ENCODE measurements at places on chromosomes 12 and 14. TPM values are rescaled to one million over a fixed set of nuclear protein-coding genes. Genes with fewer than 3 reads are reported as not detected.

- no peak for DNase-seq
These were observed 182.3 kb downstream of the RASSF9 start for GRCh38 chr12:85653731-85654455.

DNA sequence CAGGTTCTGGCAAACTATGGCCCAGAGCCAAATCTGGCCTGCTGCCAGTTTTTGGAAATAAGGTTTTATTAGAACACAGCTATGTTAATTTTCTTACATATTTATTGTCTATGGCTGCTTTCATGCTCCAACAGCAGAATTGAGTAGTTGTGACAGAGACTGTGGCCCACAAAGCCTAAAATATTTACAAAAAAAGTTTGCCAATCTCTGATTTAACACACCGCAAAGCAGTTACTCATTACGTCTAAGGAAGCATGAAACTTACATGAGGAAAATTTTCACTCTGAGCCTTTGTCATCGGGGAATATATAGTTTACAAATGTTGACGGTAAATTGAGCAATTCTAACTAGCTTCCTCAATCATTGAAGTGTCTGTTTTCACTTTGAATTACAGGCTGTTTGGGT lies 96.5 kb downstream of the UNC79 start:
- no peak for DNase-seq

DNA sequence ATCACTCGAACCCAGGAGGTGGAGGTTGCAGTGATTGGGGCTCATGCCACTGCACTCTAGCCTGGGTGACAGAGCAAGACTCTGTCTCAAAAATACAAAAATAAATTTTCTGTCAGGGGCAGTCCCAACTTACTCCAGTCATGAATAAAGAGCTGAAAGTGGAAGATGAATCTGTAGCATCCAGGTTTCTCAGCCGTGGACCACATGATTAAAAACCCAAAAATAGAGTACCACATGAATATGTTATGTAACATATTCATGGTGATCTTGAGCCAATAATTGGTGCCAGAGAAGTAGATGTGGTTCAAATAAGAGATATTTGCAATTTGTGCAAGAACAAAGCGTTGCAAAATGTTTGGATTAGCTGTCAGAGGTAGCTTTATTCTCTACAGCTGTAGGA lies 23.1 kb downstream of the SPIC start:
- DNase-seq = no peak

DNA sequence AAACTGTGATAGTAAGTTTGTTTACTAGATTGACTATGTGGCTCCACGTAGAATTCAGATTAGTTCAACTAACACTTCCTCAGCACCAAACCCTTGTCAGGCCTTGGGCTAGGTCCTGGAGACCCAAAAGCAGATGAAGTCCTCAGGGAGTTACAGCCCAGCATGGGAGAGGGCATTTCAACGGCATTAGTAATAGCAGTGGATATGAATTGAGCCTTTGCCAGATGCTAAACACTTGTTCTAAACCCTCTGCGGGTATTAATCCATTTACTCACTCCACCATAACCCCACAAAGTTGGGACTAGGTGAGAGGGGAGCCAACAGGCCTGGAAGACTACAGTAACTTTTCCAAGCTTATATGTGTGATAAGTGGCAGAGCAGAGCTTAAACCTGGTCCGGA lies 714.6 kb downstream of the DIO2 start:
- no peak for DNase-seq

GRCh38 chr14:38547961-38548490 lies 292.1 kb upstream of the CLEC14A start:
- no peak for DNase-seq

The ACRBP gene
- 0.74 TPM for total RNA-seq

DNA sequence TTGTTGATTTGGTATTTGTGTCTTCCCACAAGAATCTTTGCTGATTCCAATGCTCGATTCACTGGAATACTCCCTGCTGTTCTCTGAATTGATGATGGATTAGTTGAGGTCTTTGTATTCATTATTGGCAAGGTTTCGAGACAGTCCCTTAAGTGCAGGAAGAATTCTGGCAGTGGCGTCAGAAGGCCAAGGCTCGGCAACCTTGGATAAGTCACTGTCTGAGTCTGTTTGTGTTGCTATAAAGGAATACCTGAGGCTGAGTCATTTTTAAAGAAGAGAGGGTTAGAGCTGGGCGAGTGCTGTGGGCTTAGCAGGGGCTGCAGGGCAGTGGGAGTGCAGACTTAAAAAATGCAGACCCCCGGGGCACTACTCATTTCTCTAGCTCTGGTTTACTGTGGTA lies 56.9 kb downstream of the CHST11 start:
- no peak for DNase-seq

DNA sequence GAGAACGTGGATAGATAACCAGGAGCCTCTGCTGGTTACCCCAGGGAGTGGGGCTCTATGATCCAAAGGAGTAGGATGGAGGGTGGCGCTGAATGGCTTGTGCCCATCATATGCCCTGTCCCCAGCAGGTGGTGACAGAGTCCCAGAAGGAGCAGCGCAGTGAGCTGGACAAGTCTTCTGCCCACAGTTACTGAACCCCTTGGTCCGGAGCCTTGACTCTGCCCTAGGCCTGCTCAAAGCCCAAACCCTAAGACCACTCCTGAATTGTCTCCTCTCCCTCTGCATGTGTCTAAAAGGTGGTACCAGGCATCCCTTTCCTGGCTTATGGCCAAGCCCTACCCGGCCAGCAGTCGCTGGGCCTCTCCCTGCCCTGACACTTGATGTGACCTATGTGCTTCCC lies 3.2 kb downstream of the PRPH start:
- no peak for DNase-seq

DNA sequence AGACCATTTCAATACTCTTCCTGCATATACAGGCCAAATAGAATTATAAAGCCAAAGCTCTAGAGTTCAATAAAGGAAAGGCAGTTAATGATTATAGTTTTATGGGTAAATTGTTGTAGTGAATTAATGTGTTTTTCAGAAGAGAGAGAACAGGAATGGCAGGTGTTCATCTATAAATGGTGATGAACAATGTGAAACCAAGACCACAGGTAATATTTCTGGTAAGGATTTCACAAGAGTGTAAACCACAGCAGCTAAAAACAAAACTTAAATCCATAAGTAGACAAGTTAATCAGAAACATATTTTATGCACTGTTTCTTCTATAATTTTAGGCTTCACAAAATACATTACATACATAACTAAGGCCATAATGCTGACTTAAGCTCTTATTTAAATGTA lies 204.4 kb downstream of the SYT1 start:
- no peak for DNase-seq

The RPS6KL1 gene
- total RNA-seq = 2.0 TPM

DNA sequence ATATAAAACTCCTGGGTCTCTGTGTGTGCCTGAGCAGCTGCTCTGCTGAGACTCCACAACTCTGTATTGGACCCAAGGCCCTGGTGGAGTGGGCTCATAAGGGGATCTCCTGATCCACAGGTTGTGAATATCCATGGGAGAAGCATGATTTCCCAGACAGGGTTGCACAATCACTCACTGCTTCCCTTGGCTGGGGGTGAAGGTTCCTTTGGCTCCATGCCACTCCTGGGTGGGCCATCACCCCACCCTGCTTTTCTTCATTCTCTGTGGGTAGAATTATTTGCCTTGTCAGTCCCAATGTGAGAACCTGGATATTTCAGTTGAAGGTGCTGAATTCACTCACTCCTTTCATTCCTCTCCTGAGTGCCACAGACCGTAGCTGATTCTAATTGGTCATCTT lies 205.2 kb upstream of the TMEM260 start:
- DNase-seq = no peak

- DNase-seq = no peak
These were observed 31.7 kb upstream of the GPRC5A start for GRCh38 chr12:12859690-12860089.

- DNase-seq = peak; percentile 64
These were observed 370.4 kb downstream of the ALG10 start for GRCh38 chr12:34392741-34393085.

- DNase-seq = no peak
These were observed 5.8 kb downstream of the MON2 start for GRCh38 chr12:62472472-62472871.

GRCh38 chr14:35416108-35416750 lies 11.7 kb upstream of the NFKBIA start:
- no peak for DNase-seq

- DNase-seq = no peak
These were observed 76.1 kb downstream of the SAMD4A start for GRCh38 chr14:54642801-54643695.

The C14orf180 gene
- 1.7 TPM for total RNA-seq

- DNase-seq = no peak
These were observed 46.3 kb upstream of the SLC38A4 start for GRCh38 chr12:46872135-46872534.

DNA sequence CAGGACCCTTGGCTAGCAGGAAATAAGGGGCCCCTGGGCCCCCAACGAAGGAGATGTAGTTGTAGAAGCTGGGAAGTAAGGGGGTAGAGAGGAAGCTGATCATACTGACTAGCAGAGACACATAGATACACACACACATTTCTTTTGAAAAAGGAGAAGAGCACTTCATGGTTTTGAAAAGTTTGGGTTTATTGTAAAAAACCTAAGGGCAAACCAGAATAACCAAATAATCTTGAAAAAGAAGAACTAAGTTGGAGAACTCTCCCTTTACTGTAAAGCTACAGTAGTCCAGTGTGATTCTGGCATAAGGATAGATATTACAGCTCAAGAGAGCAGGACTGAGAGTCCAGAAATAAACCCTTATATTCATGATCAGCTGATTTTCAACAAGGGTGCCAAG lies 5.8 kb upstream of the HCAR3 start:
- no peak for DNase-seq

The HSPB8 gene
- 58.4 TPM for total RNA-seq

DNA sequence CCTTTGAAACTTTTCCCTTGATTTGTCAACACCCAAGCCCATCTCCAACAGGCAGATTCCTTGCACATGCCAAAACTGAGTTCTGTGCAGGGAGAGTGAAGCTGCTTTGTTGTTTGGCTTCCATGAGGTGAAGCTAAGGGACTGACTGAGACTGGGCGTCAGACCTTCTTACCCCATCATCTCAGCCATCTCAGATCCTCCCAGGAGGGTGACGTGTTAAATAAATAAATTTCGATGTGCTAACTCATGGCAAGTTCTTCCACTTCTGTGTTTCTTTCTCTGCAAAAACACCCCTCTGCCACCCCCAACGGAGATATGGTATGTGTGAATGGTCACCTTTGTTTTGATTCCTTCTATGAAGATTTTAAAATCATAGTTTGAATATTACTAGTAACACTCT lies 17.8 kb downstream of the UTP20 start:
- DNase-seq = no peak

DNA sequence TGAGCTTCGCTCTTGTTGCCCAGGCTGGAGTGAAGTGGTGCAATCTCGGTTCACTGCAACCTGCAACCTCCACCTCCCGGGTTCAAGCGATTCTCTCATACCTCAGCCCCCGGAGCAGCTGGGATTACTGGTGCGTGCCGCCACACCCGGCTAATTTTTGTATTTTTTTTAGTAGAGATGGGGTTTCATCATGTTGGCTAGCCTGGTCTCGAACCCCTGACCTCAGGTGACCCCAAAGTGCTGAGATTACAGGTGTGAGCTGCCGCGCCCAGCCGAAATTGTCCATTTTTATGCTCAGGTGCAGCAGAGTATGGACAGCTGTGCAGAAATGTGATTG lies 19.2 kb upstream of the CYP46A1 start:
- DNase-seq = no peak

GRCh38 chr12:69438539-69438938 lies 31.6 kb upstream of the FRS2 start:
- no peak for DNase-seq

DNA sequence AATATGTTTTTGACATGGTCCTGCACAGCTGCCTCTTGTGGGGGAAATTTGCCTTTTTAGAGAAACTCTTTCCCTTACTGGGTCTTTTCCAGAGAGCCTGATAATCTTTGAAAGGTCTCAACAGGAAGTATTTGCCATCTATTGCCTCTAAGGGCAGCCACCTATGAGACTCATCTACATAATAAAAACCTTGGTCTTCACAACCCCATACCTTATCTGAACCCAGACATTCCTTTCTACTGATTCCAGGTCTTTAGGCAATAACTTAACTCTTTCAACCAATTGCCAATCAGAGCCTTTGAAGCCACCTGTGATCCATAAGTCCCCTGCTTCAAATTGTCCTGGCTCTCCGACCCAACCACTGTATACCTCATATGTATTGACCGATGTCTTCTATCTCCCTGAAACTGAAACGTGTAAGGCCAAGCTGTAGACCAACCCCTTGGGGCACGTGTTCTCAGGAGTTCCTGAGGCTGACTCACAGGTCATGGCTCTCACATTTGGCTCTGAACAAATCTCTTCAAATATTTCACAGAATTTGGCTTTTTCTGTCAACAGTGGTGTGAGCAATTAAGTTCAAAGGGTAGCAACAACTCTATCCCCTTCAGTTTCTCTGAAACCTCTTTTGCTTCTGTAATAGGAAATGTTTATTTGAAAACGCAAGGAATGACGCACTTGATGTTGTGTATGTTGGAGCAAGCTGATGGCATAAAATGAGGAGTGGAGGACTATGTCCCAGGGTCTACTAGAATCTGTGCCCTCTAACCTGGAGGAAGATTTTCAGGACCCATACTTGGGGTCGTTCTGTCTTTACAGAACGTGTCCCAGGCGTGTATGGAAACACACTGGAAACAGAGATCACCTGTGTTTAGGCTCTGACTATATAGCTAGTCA lies 49.2 kb upstream of the EIF5 start:
- no peak for DNase-seq

The SSTR1 gene
- 1.2 TPM for total RNA-seq

DNA sequence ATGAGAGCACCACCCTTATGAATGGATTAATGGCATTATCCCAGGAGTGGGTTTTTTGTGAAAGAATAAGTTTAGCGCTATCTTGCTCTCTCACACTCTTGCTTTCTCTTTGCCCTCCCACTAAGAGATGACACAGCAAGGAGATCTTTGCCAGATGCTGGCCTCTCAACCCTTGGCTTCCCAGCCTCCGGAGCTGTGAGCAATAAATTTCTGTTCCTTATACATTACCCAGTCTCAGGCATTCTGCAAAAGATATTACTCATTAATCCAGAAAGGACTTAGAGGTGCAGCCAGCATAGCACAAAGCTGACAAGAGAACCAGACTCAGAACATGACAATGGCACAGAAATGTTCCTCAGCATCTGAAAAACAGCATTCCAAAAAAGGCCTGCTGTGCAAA lies 190.6 kb downstream of the ITPR2 start:
- DNase-seq = no peak

The SRP54 gene
- 37.6 TPM for total RNA-seq

DNA sequence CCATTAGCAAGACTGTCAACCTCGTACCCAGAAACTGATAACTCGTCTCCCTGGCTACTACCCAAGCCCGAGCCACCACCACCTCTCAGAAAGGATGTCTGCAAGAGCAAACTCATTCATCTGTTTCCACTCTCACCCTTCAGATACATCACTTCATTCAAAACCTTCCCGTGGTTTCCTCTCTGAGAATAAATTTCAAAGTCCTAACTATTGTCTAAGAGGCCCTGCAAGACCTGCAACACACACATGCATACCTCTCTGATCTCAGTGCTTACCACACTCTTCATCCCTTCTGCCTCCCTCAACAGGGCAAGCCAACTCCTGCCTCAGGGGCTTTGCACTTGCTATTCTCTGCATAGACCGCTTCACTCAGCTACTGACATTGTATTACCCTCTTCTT lies 40.6 kb downstream of the PPP1R13B start:
- DNase-seq = no peak

Data from vagina (tissue), 2 donors.